AML-193 (cell line): ENCODE measurements at places on chromosomes 5 and 9.

- DNase-seq, result no peak
Measured at GRCh38 chr5:175640106-175640775, 17.6 kb upstream of the HRH2 start.

DNA sequence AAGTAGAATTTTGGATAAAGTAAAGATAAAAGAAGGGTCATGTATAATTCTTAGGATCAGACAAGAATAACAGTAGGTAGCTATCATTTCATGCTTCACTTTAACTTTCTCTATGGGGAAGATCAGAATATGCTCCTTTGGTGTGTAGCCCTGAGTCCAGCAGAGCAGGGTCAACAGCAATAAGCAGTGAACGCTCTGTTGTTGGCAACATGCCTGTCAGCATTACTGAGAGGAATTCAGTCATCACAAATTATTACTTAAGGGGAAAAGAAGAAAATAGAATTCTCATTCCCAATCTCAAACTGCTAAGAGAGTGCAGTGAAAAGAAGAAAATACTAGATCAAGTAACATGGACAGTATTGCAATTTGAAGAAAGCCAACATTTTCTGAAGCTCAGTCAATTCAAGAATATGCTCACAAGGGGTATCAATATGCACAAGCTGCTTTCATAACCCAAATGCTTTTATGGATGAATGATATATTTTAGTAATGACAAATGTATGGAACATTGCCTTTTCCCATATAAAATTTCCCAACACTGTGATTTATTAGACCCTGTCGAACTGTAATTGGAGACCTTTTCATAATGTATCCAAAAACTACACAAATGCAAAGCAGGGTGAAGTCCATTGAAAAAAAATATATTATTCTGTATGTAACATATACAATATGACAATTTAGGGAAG, 1359.4 kb downstream of the EFNA5 start:
- no peak for DNase-seq

DNA sequence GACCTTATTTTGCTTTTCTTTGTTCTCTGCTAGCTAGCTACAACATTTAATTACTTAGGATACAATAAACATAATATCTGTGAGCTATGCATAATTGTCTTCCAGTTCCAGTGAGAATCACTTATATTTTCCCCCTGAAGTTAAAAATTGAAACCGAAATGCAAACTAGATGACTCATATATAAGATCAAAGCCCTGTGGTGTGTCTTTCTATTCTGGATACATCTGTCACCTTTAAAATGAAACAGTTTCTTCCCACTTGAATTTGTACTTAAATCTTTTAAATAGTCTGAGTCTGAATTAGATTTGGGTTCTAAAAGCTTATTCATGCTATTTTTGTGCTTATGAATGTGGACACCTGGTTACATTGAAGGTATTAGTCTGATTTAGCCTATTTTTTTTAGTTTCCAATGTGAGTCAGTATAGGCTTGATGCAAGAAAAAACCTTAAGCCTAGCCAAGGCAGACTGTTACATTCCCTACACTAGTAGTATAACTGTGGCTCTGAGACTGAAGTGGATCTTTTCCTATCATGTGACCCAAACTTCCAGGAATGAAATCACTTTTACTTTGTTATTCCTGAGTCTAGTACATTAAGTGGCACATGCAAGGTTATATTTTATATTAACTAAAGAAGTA, 703.5 kb upstream of the RGMB start:
- DNase-seq, result no peak

- DNase-seq, result no peak
Measured at GRCh38 chr5:31226651-31227050, 33.2 kb downstream of the CDH6 start.

DNA sequence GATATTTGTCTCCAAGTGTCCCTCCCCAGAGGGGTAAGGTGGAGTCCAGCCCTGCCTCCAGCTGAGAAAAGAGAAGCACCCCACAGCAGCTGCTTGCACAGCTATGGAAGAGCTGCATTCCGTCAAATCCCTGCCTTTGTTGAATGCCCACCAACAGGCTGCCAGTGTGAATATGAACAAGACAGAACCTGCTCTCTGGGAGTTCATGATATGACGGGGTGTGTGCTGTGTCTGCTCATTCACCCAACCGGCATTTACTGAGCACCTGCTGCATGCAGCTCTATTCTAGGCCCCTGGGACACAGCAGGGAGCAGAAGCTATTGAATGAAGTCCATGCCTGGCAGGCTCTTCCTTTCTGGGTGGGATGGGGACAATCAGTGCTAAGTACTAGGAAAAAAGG, 238.8 kb downstream of the GADD45G start:
- DNase-seq, result no peak

- DNase-seq, result no peak
Measured at GRCh38 chr5:38845526-38846378, at the start of gene OSMR. TSS of gene OSMR (plus strand) at chr5:38846012. CDS start at chr5:38869045, 23,033 bp downstream.

DNA sequence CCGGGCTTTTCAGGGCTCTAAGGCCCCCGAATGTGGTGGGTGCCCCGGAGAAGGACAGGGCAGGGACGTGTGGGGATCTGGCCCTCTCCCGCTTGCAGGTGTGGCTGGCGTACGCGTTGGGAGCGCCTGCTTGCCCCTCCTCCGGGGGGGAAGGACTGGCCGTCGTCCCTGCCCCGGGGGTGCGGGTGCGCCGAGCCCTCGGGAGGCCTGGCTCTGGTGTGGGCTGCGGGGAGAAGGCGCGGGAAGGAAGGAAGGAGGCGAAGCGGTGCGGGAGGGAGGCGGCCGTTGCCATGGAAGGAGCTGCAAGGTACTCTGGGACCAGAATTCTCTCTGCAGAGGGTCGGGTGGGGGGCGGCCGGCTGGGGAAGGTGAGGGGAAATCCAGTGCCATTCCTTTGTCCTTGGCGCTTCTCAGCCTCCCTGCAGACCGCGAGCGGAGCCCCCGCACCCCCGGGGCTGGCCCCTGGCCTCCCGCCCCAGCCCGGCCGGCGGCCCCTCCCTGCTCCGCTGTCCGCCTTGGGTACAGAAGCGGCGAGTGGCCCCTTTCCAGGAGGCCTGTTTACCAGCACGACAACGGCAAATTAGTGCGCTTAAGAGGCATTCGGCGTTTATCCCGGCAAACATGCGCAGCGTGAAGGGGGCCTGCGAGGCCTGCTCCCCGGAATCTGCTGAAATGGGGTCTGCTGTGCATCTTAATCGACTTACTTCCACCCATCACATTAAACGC, 67.1 kb upstream of the UNC5A start:
- DNase-seq, result no peak

DNA sequence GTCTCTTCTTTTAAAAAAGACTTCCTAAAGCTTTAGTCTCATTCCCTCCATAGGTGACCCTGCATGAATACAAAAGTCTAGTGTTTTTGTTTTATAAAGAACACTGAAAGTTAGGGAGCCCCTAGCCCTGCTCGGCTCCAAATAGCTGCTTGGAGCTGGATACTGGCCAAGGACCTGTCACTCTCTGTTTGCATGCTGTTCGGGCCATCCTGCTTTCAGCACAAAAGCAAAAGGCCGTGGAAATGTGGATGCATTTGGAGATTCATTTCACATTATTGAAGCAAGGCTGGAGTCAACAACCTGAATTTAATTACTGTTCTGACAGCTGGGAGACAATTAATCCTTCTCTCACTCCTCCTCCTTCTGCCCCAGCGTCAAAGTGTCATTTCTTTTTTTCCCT, 151.7 kb upstream of the NMUR2 start:
- DNase-seq, result no peak

DNA sequence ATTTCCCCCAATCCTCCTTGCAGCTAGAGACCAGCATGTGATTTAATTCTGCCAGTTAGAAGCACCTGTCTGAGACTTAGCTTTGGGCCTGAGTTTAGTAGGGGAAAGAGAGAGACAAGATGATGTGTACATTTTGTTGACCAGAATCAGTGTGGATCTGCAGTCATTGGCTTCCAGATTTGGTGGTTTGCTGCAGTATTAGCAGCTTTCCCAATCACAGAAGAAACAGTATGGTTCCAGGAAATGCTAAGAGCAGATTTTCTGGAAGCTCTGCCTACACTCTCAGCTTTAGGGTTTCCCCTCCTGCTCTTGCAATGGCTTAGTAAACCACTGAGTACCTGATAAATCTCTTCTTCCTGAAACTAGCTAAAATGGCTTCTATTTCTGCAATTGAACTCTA, 48.8 kb upstream of the FREM1 start:
- no peak for DNase-seq

GRCh38 chr5:143613329-143613728, 198.6 kb upstream of the HMHB1 start:
- DNase-seq, result no peak

DNA sequence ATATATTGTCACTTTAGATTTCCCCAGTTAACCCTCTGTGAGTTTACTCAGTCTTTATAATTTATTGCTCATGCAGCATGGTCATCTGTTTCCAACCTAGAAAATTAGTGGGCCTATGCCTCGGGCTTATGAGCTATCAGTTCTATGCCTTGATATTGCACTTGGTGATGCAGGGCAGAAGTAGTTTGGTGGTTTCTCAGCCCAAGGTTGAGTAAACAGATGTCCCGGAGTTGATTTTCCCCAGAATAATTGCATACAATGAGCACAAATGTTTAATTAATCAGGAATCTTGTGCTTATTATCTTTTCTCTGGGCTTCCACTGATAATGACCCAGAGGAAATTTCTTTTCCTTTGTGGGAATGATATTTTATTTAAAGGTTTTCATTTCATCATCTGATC, 474.0 kb downstream of the CCDC171 start:
- no peak for DNase-seq

DNA sequence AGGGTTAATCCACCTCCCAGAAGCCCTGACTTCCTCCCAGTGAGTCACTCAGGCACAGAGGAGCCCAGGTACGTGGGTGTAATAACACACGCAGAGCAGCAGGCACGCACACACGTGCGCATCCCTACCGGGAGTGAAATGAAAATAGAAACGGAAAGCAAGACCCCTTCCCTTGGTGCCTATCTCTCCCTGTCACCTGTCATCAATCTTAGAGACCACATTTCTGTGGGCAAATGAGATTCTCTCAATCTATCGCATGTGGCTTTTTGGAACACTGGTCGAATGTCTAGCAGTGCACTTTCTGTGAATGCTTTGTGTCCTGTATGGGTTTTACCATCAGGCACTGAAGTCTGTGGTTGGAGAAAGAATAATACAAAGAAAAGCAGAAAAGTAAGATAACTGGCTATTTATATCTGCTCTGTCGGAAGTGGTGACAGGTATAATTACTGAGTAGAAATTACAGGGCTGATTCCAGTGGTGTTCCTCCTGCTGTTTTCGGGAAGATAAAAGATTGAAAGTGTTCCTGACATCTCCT, 137.7 kb upstream of the GRIA1 start:
- no peak for DNase-seq
